ENCODE measurements at places on chromosomes 5 and 9.

- no peak for DNase-seq
These were observed 420.1 kb upstream of the MEF2C start for GRCh38 chr5:89303033-89303480.

- DNase-seq, result no peak
These were observed 381.1 kb downstream of the ZNF608 start for GRCh38 chr5:124365361-124365801.

GRCh38 chr5:110873773-110874437, 135.1 kb downstream of the SLC25A46 start:
- DNase-seq, result no peak

- no peak for DNase-seq
These were observed 17.9 kb downstream of the CMYA5 start for GRCh38 chr5:79707535-79707934.

GRCh38 chr5:159533197-159533596, 202.9 kb upstream of the IL12B start:
- no peak for DNase-seq

DNA sequence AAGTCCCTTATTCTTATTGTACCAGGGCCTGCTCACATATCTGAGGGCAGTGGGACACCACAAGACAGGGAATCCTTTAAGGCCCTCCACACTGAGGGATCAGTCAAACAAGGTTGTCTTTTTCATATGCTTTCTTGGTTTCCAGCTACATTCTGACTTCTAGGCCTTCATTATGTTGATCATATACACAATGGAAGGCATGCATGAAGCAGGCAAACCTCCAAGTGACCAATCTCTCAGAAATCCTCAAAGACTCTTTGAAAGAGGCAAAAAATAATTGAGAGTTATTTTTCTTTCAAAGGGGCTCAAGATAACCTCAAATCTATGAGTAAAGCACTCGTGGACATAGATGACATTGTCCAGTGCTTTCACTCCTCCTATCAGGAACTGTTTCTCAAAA, 1195.9 kb upstream of the ACO1 start:
- DNase-seq, result no peak

DNA sequence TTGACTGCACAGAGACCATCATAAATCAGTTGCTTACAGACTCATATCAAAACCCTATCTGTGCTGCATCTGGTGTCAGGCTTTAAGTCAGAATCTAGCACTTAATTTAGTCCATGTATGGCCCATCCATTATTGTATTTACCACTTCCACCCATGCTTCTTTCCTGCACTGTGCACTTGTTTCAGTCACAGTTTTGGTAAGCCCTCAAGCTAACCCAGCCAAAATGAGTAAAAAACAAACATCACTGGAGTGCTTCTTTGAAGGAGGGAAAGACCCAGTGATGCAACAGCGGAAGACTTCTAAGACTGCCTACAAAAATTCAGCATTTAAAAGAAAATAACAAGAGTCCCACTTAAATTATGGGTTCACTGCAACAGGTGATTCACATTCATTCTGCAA, 69.0 kb downstream of the FGF10 start:
- DNase-seq, result no peak

DNA sequence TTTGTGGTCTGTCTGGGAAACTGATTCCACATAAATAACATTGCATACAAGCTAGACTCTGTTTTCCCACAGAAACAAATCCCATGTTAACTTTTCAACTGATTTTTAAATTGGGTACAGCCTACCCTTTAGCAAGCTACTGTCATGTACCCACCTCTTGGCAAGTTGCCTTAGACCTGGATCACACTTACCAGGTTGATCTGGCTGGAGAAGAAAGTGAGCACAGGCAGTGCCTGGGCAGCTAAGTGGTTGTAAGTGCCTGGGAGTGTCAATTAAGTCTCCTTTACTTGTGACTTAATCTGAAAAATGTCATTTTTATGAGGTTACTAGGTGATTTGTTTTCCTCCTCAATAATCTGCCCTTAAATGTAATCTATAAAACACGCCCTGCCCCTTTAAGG, 336.4 kb downstream of the ARL15 start:
- DNase-seq, result no peak

- DNase-seq, result peak; percentile 39
These were observed 36.8 kb upstream of the GCNT4 start for GRCh38 chr5:75089137-75089536.

DNA sequence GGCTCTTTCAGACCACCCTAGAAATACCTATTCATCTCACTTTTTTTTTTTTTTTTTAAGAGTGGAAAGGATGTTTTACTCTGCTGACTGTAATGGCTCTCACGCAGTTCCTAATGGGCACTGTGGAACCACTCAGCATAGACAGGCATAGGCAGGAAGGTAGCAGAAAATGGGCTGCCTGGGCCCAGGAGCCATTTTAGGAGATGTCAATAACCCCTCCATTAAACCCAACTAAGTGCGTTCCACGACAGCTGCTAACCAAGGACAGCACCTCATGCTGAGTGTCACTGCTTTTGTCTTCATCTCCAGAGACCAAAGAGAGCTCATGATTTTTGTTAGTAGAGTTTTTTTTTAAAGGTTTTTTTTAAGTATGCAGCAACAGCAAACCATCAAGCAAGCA, 15.3 kb downstream of the MAP1B start:
- no peak for DNase-seq

DNA sequence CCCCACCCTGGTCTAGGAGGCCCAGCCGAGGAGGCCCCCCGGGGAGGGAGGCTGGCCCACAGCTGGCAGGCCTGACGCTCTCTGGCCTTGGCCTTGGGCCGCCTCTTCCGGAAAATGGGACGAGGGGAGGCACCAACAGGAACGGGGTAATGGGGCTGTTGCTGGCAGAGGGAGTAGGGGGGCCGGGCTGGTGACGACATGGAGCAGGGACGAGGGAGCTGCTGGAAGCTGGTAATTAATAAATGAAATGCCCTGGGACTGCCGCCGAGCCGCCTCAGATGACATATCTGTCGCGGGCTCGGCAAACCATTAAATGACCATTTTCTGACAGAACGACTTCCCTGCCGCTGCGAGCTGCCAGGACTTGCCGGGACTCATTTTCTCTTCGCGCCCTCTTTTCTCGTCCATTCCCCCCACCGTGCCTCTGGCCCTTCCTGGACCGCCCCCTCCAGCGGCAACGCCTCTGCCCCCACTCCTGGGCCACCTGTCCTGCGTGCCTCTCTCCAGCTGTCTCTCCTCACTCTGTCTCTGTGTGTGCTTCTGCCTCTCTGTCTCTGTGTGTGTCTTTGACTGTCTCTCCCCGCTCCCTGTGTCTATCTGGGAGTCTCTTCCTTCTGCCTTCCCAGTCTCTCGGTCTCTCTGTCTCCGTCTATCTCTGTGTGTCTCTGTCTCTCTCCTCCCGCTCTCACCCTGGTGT, 215.7 kb downstream of the PAX5 start:
- DNase-seq, result no peak

DNA sequence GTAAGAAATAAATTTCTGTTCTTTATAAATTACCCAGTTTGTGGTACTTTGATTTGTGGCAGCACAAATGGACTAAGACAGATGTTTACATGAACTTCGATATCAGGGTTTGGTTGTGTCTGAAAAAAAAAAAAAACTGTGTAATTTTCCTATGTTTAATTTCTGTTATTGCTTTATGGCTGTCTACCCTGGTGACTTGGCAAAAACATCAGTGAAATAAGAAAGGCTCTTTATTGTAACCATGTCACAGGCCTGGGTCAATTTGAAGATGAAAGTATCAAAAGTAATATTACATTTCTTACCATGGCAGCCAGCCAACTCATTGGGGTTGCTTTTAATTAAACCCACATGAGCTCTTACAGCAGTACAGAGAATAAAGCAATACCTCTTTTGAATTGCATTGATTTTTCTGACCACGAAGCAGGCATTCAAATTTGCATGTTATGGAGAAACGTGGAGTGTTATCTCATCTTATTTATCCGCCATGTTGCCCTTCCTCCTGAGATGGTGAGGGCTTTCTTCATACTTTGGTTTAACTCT, 20.6 kb upstream of the SV2C start:
- DNase-seq, result no peak

- no peak for DNase-seq
These were observed 61.2 kb downstream of the MCTP1 start for GRCh38 chr5:95223566-95224258.

DNA sequence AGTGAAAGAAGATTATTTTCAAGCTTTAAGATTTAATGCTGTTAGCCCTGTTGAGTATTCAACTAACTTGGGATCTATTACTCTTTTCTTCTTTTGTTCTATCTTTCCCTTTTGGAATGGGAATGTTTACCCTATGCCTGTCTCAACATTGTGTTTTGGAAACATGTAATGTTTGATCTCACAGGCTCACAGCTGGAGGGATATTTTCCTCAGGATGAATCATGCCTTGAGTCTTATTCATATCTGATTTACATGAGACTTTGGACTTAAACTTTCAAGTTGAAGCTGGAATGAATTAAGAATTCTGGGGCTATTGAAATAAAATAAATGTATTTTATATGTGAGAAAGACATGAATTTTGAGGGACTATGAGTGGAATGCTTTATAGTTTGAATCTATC, 607.8 kb upstream of the PTGER4 start:
- no peak for DNase-seq

- no peak for DNase-seq
These were observed 56.7 kb upstream of the GARNL3 start for GRCh38 chr9:127207734-127208410.

- no peak for DNase-seq
These were observed 6.3 kb downstream of the IGIP start for GRCh38 chr5:140131967-140132409.

DNA sequence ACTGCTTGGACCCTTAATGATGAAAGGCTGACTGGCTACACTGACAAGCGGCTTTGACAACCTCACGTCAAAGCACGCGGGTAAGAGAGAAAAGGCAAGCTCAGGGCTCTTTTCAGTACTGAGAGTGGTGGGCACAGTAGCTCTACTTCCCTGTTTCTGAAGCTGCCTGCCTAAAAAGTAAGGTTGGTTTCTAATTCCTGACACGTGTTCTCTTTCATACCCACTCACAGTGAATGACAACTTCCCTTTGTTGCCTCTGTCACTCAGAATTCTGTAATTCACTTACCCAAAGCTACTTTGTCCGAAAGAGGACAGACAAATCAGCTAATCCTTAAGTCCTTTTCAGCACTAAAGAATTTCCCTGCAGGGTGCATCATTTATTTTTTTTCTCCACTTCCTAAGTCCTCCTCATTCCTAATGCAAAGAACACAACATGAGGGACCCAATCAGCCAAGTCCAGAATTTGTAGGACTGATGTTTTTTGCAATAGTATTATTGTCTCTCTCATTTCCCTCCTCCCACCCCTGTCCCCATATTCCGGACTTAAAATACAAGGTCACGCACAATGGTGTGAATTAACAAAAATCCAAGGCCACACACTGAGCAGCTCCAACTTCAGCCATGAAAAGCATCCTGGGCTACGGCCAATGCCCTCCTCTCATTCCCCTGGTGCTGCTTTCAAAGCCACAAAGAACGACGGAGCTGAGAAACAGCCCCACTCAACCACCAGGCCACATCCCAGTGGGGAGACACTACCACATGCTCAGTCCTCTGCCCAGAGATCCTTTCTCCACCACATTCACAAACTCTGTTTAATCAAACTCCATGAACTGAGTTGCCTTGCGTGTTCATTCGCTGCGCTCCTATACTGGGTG, 221.0 kb downstream of the TSSK1B start:
- no peak for DNase-seq

DNA sequence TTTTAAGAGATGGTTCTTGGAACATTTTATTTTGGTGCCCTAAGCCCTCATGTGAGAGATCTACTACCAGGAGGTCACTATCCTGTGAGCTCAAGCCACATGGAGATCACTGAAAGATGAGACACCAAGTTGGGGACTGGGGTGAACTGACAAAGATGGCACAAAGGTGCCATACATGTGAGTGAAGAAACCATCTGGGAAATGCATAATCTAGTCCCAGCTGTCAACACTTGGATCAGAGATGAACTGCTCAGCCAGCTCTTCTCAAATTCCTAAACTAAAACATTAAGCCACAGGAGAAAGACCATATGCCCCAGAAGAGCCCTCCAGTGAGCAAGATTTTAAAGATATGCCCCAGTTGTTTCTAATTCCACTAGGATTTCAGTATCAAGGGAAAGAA, 22.2 kb upstream of the MYOT start:
- DNase-seq, result no peak

- DNase-seq, result no peak
These were observed 9.7 kb upstream of the LVRN start for GRCh38 chr5:115952588-115952987.

DNA sequence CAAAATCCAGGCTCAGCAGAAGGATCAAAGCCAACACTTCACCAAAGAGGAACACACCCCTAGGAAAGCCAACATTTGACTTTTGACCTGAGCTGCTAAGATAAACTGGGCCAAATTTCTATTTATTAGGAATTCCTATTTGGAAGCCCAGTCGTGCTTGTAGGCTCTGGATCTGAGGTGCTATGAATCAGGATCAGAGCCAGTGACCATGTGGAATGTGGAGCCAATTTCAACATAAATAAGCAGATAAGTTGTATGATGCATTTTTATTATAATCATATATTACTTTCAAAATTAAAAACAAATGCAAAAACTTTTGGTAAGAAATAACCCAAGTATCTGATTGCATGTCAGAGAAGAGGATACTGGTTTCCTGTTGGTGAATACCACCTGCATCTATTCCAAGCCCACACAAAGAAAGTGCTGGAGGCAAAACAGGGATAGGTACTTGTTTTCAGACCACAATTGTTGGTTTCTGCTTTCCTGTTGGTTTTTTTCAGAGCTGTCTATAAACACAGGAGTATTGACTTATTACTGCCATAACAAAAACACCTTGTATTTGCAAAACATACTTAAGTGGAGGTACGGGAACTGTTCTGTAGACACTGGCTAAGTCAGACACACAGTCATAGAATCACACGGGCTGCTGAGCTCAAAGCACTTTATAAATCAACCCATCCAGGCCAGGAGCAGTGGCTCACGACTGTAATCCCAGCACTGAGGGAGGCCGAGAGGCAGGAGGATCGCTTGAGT, 52.8 kb downstream of the ARL15 start:
- DNase-seq, result no peak

DNA sequence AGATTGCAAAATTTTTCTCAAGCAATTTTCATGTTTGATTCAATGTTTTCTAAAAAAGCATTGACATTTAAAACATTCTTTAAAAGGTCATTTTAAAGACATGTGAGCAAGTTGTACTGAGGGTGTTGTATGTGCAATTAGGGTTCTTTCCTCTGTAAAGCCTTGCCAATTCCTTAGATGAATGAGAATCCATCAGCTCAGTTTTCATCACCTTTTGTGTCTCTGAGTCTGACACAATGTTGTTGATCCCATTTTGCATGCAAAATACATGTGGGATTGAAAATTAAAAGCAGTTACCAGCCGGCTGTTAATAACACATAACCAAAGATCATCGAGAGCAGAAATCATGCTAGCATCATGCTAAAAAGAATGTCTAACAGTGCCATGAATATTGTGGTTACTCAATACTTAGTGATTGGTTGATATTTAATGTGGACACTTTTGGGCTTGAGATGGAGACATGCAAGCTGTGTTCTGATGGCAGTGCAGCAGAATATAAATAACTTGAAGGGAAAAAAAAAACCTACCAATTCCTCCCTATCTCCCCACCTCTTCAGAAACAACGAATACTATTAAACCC, 57.7 kb downstream of the FGF10 start:
- no peak for DNase-seq
